ENCODE measurements at places on chromosomes 2 and 18.

GRCh38 chr2:236366049-236366387, 101.8 kb upstream of the ASB18 start:
- no peak for DNase-seq

- DNase-seq, result no peak
Observed at GRCh38 chr18:78981989-78982620, 2.5 kb downstream of the SALL3 start.

DNA sequence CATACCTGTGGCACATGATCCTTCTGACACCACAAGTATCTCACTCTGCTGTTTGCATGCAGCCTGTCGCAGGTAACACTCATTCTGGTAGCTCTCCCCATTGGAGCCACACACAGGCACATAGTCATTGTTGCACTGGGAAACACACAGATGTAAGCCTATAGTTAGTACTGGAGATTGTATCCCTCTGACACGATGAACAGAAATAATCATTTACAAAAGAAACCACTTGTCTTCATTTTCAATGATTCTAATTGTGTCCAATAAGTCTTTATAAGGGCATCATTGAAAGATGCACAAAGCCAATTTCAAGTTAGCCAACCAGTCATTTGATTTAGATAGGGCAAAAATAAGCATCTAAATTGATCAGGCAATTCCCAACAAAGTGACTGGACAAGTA, 10.4 kb downstream of the TMEFF2 start:
- no peak for DNase-seq

GRCh38 chr2:234410526-234410925, 86.4 kb downstream of the ARL4C start:
- no peak for DNase-seq

GRCh38 chr2:29522951-29523669, 398.3 kb downstream of the ALK start:
- DNase-seq, result no peak

DNA sequence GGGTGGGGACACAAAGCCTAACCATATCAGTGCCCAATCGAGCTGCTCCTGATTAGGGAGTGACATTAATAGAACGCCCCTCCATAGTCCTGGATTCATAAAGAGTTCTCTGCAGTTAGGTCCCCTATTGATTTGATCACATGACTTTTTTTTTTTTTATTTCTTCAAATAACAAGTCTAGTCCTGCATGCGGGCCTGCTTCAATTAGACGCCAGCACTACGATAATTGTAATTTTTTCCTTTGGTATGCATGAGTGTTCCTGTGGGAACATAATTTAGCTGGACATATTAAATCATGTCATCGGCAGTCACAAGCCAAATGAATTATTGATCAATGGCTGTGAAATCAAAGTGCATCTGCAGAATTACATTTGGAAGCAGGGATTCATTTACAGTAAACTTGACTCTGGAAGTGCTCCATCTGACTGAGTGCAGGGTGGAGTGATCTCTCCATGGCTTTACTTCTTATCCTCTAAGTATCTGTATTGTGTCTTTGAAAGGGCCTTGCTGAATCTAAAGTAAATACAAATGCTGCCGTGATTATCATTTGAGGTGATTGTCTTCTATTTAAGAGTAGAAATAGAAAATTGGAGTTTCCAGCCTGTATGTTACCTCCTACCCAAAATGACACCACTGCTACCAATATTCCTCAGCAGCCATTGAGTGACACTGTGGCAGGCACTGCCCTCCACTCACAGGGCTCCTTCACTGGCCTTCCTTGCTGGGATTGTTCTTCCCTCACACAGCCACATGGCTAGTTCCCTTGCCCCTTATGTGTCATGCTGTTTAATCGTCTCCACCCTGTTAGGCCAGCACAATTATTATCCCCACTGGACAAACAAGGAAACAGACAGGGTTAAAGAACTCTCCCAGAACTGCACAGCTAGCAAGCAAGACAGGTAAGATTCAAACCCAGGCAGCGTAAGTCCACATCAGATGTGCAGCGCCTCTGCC, 337.4 kb upstream of the ID2 start:
- no peak for DNase-seq

- no peak for DNase-seq
Observed at GRCh38 chr2:190533968-190534309, 583 bp downstream of the NEMP2 start.

- no peak for DNase-seq
Observed at GRCh38 chr2:10320933-10321332, 18.2 kb downstream of the HPCAL1 start.

DNA sequence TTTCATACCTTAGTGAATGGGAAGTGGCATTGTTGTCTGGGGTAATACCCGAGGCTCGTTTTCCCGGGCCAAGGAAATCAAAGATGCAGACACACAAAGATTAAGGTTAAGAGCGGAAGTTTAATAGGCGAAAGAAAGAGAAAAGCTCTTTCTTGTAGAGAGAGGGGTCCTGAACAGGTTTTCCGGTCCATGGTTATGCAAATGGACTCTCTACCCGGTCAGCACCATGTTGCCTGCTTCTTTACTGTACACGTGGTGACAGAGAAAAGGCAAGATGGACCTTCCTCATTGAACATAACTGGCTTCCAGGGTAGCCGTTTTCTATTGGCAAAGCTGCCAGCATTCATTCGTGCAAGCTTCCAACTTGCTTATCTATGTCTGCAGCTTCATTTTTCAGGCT, 2063.5 kb downstream of the SUCLG1 start:
- no peak for DNase-seq

DNA sequence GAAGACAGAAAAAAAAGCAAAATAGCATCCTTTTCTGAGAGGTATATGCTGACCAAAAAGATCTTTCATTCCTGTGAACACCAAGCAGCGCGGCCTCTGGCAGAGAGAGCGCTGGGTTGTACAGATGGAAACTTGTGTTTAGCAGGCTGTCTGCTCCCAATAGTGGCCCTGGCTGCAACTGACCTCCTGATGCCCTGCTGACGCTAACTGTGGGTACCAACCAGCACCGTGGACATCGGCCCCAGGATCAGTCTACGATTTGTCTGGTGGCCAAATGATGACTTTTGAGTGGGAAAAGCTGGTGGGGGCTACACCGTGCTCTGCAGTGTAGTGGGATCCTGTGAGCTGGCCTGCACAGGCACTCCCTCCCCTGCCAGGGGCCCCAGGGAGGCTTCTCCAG, 15.7 kb downstream of the COA5 start:
- DNase-seq, result no peak

DNA sequence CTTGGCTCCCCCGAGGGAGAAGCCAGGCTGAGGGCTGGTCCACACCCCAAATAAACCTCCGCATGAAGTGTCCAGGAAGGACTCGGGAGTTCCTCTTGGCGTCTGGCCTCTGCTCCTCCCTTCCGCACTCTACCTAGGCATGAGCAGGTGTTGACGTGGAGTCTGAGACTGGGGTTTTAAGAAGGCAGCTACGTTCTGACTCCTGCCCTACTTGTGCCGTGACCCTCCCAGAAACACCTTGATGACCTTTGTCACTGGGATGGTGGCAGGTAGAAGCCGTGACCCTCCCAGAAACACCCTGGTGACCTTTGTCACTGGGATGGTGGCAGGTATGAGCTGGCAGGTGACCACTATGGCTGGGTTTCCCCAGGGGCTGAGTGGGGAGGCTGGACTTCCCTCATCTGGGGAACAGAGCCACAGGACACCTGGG, 54.8 kb downstream of the HS6ST1 start:
- DNase-seq, result no peak

DNA sequence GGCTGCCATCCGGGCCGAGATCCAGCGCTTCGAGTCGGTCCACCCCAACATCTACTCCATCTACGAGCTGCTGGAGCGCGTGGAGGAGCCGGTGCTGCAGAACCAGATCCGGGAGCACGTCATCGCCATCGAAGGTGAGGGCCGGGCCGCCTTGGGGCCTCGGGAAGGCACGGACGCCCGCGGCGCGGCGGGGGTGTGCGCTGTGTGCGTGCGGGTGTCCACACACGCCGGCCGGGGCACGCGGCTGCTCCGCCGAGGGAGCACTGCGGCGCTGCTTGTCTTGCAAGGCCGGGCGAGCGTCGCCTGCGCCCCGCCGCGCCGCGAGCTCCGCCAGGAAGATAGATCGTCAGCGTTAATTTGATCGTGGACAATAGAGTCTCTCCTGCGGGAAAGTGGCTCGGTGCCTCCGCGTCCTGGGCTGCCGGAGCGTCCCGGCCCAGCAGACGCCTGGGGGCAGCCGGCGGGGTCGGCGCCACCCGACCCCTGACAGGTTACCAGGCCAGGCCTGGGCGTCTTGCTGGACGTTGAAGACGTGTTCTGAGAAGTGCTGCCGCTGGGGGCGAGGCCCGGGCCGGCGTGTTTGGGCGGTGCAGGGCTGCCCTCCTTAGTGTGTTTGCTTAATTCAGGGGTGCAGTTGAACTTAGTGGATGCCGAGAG, 1.0 kb downstream of the AGAP1 start:
- no peak for DNase-seq

DNA sequence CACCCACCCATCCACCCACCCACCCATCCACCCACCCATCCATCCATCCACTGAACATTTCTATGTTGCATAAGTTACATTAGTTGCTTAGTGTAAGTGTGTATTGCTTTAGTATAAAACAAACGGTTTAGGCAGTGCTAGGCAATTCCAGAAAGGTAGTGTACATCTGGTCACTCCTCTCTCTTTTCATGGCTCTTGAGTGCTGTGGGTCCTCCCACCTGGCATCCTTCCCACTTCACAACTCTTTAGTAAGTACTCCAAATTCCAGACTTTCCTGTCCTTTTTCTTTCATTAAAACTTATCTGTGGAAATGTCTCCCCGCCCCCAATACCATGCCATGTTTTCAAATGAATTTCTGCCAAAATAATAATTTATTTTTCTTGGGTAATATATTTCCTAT, 122.5 kb downstream of the PLEKHM3 start:
- DNase-seq, result no peak

- no peak for DNase-seq
Observed at GRCh38 chr18:36729197-36729596, 99.6 kb downstream of the TPGS2 start.

GRCh38 chr18:35776473-35776872, 194.9 kb downstream of the GALNT1 start:
- DNase-seq, result no peak

- DNase-seq, result no peak
Observed at GRCh38 chr18:40485318-40485717, 1469.7 kb upstream of the PIK3C3 start.

DNA sequence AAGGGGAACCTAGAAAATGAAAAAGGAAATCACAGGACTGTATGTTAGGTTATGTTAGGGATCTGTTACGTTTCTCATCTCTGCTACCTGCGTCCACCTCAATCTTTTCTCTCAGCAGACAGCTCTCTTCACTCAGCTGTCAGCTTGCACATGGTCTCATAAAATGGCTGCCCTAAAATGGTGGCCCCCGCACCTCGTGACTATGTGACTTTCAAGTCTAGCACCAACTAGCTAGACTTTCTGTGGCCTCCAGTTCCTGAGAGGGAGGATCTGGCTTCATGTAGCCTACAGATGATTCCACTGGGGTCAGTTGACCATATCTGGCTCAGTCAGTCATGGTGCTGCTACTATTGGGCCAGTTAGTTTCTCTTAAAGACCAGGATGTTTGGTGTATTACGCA, 147.2 kb upstream of the SLC1A4 start:
- no peak for DNase-seq

GRCh38 chr2:56109994-56110393, 73.8 kb upstream of the CCDC85A start:
- no peak for DNase-seq

GRCh38 chr2:82599021-82599420, 1860.1 kb downstream of the SUCLG1 start:
- DNase-seq, result no peak

DNA sequence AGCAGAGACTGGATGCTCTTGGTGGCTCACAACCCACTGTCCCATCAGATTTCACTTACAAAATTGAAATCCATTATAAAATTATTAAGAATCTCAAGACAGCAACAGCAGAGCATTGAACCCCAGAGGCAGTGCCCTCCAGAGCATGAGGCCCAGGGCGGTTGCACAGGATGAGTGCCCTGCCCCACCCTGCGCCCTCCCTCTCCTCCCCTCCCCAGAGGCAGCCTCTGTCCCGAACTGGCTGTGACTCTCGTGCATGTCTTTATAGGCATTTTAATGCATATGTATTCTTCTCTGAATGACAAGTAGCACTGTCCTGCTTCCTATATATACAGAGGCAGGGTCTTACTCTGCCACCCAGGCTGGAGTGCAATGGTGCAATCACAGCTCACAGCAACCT, 10.4 kb downstream of the MFSD2B start:
- no peak for DNase-seq

DNA sequence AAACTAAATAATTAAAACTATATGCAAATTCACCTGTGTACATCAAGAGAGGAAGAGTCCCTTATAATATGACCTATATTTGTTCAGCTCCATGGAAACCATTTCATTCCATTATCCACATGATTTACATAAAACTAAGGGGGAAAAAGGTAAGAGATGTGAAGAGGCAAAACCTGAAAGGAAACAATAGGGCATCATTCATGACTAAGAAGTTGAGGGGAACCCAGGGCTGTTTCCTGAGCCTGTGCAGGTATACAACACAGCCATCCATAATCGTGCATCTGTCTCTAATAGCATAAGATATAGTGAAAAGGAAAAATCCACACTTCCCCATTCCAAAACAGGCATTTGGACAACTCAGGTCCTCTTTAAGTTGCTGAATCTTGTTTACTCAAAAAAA, 151.3 kb downstream of the NR4A2 start:
- no peak for DNase-seq

DNA sequence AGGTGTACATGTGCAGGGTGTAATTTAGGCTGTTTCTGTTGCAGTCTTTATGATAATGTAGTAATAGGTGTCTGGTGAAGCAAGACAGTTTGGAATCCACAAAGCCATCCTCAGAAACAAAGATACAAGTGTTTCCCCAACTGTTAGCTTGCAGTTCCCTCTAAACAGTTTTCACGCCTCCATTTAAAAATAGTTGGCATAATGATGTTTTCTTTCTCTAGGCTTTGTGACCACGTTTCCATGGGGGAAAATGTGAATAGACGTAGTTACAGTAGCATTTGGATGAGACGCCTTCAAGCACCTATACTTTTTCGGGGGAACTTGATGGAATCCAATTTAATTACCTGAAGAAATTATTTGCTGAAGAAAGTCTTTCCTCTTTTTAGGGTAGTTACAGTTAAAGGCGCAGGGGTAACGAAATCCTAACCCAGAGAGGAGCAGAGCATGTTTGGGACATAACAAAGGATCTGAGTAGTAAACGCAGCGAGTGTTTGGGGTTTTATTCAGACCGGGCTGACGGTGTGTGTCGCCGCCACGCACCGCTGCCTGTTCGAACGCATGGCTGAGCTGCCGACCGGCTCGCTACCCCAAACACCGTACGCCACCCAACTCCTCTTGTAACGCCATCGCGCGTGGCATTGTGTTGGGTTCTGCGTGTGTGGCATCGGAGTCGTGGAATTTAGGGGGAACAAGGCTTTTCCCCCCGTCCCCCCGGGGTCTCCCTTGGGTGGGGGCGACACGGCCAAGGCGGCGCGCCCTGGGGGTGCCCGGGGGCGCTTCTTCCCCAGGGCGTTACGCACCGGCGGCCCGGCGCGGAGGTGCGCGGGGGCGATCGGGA, 681 bp upstream of the NRP2 start:
- DNase-seq, result no peak

- DNase-seq, result no peak
Observed at GRCh38 chr2:178187861-178188260, 6.5 kb upstream of the OSBPL6 start.

All from 8988T (cell line).